ENCODE measurements at places on chromosomes 2 and 18. TPM values are rescaled to one million over a fixed set of nuclear protein-coding genes. Genes with fewer than 3 reads are reported as not detected.

GRCh38 chr2:85797921-85798320 lies 44.1 kb downstream of the ATOH8 start:
- H3K4me1 ChIP-seq, result no peaks in the 10 kb centered on the region
- no peaks in the 10 kb centered on the region for H3K36me3 ChIP-seq
- H3K27me3 ChIP-seq, result no peaks in the 10 kb centered on the region
- H3K4me3 ChIP-seq, result no peak overlapping the region

- no peaks in the 10 kb centered on the region for H3K27me3 ChIP-seq
- no peak overlapping the region for H3K4me3 ChIP-seq
- H3K27ac ChIP-seq, result no peak overlapping the region
- H3K4me1 ChIP-seq, result no peaks in the 10 kb centered on the region
Observed at GRCh38 chr2:238924032-238924431, 76.1 kb downstream of the TWIST2 start.

DNA sequence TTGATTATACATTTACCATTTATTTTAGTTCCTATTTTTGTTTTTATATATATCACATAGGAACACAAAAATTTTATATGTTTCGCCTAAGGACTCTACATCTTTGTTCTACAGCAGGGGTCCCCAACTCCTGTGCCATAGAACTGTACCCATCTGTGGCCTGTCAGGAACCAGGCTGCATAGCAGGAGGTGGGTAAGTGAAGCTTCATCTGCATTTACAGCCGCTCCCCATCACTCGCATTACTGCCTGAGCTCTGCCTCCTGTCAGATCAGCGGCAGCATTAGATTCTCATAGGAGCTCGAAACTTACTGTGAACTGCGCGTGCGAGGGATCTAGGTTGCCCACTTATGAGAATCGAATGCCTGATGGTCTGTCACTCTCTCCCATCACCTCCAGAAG lies 25.3 kb downstream of the TRAK2 start:
- no peaks in the 10 kb centered on the region for H3K27me3 ChIP-seq
- H3K4me1 ChIP-seq, result peaks cover 3% of the 10 kb centered on the region
- no peak overlapping the region for H3K27ac ChIP-seq

DNA sequence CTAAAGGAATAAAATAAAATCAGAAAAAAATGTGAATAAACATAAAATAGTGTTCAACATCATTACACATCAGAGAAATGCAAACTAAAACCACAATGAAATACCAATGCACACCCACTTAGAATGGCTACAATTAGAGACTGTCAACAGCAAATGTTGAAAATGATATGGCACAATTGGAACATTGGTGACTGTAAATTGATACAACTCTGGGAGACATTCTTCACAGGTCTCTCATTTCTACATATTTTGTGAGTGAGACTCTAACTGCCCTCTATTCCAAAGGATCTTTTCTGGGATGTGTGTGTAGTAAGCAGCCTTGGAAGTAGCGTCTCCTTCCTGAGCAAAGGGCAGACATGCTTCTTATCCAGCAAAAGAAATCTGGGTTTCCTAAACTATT lies 323.0 kb downstream of the FBXO15 start:
- no peaks in the 10 kb centered on the region for H3K4me1 ChIP-seq
- no peak overlapping the region for H3K27ac ChIP-seq
- no peaks in the 10 kb centered on the region for H3K27me3 ChIP-seq
- no peaks in the 10 kb centered on the region for H3K36me3 ChIP-seq
- H3K4me3 ChIP-seq, result no peak overlapping the region
- no peak for DNase-seq

The HYCC2 gene
- total RNA-seq, result 60.1 TPM

The TMEM150A gene
- 10.4 TPM for total RNA-seq

The TXNDC2 gene
- not detected for total RNA-seq

- H3K4me1 ChIP-seq, result no peaks in the 10 kb centered on the region
- no peak overlapping the region for H3K27ac ChIP-seq
- peak; percentile 6 for DNase-seq
- no peaks in the 10 kb centered on the region for H3K36me3 ChIP-seq
Observed at GRCh38 chr2:892401-892800, 58.2 kb upstream of the SNTG2 start.

DNA sequence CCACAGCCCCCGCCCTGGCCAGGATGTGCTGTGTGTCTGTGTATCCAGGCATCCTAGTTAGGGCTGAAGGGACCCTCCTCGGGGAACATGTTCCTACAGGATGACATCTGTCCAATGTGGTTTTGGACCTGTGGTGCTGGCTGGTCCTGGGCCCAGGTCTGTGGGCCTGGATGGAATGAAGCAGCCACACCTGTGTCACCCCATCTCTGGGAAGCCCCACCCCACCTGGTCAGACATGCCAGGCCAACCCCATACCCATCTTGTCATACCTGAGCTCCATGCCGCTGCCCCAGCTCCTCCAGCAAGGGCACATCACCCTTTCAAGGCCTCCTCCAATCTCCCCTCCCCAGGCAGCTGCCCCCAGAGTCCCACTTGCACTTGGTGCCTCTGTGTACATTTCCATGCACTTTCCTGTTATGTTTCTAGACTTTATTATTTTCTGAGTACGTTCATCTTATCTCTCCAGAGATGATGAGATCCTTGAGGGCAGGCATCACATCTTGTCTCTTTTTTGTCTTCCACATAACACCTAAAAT lies 24.1 kb upstream of the PLB1 start:
- no peak overlapping the region for H3K27ac ChIP-seq
- H3K4me1 ChIP-seq, result peaks cover 7% of the 10 kb centered on the region

DNA sequence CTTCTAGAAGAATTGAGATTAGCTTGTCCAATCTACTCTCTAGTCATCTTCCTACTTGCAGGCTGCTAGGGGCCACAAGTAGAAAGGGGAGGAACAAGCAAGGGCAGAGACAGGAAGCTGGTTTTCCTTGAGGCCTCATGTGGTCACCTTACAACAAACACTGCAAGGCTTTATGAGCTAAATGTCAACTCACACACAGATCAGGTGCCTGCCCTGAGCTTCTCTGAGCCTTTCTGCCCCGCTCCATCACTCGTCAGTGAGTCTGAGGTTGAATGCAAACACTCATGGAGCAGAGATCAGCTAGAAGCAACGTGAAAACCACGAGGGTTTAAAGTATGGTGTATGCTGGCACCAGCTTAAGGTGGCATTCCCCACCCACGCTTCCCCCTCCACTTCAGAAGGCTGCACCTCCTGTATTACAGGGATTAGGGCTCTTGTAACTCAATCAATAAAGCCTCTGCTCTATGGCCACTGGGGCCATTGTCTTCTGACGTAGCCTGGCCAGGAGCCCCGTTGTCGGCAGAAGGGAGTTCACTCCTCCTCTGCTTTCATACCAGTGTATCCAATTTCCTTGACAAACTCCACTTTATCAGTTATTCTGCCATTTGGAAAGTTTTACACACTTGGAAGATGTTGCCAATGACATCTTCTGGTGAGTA lies 5.4 kb upstream of the CRYGC start:
- H3K4me3 ChIP-seq, result no peak overlapping the region
- no peaks in the 10 kb centered on the region for H3K27me3 ChIP-seq
- no peak for DNase-seq
- no peaks in the 10 kb centered on the region for H3K36me3 ChIP-seq

- DNase-seq, result no peak
- no peak overlapping the region for H3K4me3 ChIP-seq
- H3K27ac ChIP-seq, result no peak overlapping the region
- H3K4me1 ChIP-seq, result no peaks in the 10 kb centered on the region
- no peaks in the 10 kb centered on the region for H3K36me3 ChIP-seq
Observed at GRCh38 chr2:67674668-67675067, 277.5 kb downstream of the ETAA1 start.

The NPHP1 gene
- 0.11 TPM for total RNA-seq
